ENCODE measurements at places on chromosomes 5 and 9.

DNA sequence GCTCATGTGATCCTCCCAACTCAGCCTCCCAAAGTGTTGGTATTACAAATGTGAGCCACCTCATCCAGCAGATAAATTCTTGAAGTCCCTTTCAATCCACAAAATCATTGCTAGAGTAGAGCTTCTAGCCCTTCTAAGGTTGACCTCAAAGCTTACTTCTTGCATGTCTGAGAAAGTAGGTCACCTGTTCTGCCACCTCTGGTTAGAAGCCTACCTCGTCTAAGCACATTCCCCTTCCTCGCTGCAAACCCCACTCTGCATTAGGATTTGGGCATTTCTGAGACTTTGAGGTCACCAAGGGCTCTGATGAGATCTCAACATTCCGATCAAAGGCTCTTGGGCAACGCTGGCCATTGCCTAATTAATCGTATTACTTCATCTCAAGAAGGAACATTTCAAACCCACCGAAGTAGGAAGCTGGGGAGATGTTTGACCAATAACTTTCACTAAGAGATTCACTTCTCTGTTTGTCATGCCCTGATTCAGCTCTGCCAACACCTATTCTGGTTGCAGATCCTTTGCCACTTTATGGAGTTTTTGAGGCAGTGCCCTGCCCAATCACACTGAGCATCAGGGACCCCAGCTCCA lies 8.6 kb downstream of the ADAM19 start:
- no peak for DNase-seq

DNA sequence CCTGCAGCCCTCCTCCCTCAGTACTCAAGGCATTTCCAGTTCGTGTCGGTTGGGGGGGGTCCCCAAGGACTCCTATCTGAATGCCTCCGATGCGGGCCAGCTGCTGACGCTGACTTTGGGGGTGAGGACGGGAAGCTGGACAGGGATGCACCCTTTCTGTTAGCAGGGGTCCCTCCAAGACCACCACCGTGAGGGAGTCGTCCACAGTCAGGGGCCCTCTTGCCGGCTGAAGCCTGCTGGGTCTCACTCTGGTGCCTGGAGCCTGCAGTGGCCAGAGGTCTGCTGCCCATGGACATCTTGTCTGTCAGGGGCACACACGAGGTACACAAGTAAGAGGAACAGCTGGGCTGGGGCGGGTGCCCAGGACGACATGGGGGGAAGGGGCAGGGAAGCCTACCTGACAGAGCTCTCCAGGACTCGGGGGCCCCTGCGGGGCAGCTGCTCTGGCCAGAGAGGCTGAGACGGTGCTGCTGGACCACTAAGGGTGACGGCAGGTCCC lies 9.1 kb upstream of the ZDHHC11 start:
- no peak for DNase-seq

GRCh38 chr9:93461821-93462220 lies 8.4 kb upstream of the FAM120AOS start:
- DNase-seq = no peak

- no peak for DNase-seq
Measured at GRCh38 chr5:54738118-54738972, 220.8 kb downstream of the SNX18 start.

DNA sequence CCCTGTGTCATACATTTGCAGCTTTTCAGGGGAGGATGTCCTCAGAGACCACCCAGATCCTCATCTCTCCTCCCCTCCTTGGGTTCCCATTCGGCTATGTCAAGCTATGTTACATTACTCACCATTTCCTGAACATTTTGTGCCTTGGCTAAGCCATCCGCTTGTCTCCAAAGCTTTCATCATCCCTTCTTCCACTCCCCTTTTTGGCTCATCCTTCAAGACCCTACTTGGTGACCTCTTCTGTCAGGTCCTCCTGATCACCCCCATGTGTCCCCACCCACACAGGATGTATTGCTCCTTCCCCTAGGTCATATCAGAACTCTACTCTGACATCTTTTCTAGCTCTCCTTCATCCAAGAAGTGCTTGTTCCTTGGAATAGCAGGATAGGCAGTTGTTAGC lies 81.8 kb downstream of the BOD1 start:
- DNase-seq = no peak

DNA sequence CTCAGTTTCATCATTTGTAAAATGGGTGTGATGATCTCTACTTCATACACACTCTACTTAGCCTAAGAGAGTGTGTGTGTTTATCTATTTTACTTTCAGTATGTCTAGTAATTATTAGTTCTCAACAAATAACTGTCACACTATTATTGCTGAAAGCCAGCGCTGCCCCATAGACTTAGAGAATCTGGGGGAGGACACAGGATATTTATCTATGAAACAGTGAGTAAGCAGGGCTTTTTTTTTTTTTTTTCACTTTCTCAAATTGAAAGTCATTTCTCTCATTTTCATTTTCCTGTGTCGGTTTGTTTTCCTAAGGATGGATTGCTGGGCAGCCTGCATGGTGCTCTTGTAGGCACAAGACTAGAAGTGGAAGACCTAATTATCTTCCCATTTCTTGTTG lies 248.4 kb upstream of the RPS23 start:
- no peak for DNase-seq

DNA sequence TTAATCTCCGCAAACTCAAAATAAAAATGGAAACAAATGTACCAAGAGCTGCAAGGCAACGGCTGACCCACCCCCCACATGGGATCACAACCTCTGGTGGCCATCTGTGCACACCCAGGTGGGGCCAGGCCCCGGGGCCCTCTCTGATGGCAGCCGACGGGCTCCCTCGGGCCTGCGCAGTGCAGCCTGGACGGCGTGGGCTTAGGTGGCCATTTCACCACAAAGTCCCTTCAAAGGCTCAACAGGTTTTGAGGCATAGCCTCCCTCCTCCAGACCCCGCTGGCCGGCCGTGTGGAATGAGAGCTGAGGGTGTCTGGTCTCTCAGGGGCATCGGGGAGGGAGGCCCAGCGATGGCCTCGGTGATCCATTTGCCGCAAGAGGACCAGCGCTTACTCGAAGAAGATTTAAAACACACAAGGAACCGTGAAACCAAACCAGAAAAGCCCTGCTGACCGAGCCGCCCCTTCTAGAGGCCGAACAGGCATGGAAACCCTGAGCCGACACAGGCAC lies 42.7 kb upstream of the CEP72 start:
- no peak for DNase-seq

GRCh38 chr5:51476431-51476830 lies 93.2 kb downstream of the ISL1 start:
- DNase-seq = no peak

GRCh38 chr5:56910210-56910965 lies 992 bp downstream of the SETD9 start:
- no peak for DNase-seq

DNA sequence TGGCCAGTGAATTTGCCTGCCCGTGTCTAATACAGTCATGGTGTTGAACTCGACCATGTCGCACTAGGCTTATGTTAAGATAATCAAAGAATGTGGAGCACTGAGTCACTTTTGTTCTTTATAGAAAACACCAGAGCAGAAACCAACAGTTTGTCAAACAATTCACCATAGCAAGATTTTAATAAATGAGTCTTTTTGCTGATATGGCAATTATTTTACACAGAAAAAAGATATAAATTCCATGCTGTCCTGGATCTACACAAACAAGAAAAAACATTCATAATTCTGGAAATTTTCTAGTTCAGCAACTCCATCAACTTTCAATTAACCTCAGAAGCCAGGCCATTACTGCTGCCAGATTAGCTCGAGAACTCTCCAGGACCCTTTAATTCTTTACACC lies 208.9 kb downstream of the ZNF608 start:
- no peak for DNase-seq

- no peak for DNase-seq
Measured at GRCh38 chr9:69760278-69760610, 433 bp upstream of the PTAR1 start.

GRCh38 chr5:147454996-147455677 lies 54.7 kb downstream of the DPYSL3 start:
- no peak for DNase-seq

GRCh38 chr5:168319774-168320173 lies 28.3 kb downstream of the WWC1 start:
- DNase-seq = no peak

DNA sequence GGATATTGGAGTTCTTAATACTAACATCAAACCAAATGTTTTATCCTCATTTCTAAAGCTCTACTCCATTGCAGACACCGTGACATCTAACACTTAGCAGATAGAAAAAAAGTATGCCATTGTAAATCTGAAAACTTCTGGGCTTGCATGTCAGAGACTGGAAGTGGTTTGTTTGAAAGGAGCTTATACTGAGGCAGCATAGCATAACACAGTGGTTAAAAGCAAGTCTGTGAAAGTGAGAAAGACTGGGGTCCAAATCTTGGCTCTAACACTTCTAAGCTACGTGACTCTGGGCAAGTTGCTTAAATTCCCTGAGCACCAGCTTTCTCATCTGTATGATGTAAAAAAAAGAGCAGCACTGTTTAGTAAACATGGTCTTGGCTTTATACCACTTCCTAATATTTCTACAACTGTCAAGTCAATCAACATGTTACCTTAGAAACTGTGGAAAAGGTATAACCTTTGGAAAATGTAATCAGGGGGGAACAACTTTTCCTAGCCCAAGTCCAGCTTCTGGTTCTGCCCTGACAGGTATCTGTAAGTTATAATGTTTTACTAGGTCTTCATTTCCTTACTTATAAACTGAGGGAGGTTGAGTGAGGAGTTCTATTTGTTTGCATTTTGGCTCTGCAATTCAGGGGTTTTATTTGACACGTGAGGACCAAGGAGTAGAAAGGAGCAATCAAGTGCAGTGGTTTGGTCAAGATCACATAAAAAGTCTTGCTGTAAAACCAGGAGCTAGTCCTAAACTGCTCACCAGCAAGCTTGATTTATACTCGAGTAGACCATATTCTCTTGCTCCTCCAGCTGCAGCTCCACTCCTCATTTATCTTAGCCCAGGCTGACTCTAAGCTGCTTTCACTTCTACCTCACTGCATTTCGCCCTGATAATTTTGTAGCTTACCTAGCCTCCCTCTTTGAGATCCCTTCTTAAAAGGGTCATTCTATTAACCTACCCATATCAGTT lies 541.0 kb downstream of the RAB3C start:
- DNase-seq = no peak

- no peak for DNase-seq
Measured at GRCh38 chr5:178777520-178777919, 47.1 kb upstream of the ZNF354A start.

DNA sequence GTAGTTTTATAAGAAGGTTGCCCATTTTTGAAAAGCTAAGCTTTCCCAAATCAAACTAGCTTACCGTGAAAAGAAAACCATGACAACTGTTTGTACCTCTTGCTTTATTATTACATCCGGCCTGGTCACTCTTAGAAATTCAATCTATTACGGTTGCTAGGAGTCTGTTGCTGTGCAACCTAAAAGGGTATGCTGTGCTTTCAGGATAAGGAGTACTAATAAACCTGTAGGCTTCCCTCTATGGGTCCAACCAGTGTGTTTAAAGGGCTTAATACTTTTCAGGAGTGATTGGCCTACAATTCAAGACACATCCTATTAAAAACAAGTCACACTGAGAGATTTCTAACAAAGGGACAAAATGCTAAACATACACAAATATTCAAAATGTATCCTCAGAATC lies 27.1 kb downstream of the RFX3 start:
- DNase-seq = no peak

DNA sequence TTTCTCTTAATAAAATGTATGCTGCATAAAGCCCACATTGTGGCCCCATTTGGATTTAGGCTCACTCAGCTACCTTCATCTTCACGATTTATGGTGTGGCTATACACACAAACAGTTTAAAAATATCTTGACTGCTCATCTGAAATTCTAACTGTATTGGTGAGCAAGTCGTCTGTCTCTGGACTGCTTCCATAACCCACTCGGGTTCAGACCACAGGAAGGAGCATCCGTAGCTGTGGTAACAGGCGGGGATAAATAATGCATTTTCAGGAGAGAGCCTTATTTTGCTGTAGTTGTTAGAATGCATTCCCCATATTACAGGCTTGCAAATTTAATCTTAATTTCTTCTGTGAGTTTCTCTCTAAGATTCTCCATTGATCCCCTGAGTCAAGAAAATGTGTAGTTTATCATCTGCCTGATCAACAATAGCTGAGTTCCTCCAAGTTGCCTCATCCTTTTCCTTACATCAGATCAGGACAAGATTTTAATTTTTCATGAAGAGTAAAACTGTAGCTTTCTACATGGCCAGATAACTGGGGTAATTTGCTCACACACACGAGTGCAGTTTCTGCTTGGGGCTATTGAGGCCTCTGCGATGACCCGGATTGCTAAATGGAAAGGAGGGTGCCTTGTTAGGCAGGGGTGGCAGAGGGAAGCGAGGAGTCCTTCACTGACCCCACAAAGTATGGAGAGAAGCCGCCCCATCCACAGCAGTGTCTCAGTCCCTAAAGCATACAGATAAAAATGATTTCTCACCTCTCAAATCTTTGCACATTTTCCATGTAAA lies 133.9 kb downstream of the FSTL4 start:
- DNase-seq = no peak

DNA sequence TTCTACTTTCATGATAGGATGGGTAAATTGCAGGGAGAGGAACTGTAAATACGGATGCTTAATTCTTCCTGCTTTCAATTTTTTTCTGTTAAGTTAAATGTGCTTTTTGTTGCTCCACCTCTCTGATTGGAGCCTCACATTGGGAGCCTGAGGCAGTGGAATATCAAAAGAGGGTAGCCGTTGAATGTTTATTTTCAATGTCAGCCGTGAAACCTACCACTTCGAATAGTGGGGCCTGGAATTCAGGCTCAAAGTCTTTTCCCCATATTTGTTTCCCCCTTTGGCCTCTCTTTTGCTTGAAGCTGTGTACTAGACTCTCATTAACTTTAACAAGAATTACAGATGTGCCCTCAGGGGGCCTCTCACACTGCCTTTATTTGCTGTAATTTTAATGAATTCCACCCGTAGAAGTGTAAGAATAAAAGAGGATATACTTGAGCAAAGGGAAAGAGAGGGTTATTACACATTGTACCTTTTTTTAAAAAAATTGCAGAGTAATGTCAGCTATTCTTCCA lies 29.0 kb downstream of the PSAT1 start:
- no peak for DNase-seq

DNA sequence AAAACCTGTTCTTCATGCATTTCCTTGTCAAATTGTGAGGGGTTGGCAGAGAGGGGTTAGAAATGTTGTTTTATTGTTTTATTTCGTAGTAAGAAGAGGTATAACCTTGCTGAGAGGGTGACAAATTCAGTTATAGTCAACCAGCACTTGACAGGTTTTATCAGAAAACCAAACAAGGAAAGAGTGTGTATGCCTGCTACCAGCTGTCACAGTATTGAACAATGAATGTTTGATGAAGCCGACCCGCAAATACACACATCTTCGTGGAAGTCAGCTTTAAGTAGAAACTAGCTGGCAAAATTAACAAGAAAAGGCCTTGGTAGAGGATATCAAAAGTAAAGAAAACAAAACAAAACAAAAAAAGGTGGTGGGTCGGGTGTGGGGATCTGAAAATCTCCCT lies 214.6 kb upstream of the TLE4 start:
- no peak for DNase-seq
